ENCODE measurements at places on chromosomes 11 and 22.

GRCh38 chr11:34324466-34324865 lies 33.3 kb downstream of the ABTB2 start:
- DNase-seq = no peak

DNA sequence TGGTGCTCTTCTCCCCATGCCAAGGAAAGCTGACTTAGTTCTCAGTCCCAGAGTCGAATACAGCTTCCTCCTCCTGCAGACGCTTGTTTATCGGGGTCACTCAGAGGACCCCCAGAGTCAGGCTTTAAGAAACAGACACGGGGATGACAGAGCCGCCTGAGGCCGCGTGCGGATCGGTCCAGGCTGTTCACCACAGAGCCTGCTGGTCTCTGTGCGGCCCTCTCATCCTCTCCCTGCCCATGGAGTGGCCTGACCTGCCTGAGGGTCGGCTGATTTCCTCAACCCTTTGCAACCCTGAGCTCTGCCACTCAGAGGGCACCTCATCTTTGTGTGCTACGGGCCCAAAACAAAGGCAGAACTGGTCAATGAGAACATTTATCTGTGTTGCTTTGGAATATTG lies 2.1 kb downstream of the GAL start:
- DNase-seq = no peak

GRCh38 chr22:42711895-42712837 lies 8.5 kb downstream of the A4GALT start:
- no peak for DNase-seq

DNA sequence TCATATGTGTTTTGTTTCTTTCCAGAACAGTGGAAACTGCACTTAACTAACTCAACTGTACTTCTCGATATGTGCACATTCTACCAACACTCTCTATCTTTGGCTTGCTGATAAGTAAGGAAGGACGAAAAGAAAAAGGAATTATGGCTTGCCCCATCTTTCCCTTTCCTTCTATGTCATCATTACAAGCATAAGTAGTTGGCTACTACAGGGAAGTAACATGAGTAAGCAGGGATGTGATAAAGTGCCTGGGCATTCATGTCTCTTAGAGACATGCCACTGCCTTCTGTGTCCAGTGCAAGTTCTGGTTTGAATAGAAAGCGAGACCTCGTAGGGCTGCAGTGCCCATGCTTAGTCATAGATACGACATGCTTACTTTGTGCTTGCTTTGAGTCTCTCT lies 342.5 kb downstream of the ETS1 start:
- DNase-seq = no peak

GRCh38 chr11:8639655-8640054 lies 42.8 kb downstream of the TRIM66 start:
- DNase-seq = no peak

GRCh38 chr11:46290598-46291309 lies 13.3 kb downstream of the CREB3L1 start:
- no peak for DNase-seq

GRCh38 chr22:38201711-38202436 lies at the start of gene MAFF:
Gene MAFF (plus strand): TSS chr22:38201994. CDS start chr22:38213854, 11,860 bp downstream.
- peak; percentile 94 for DNase-seq

- DNase-seq = no peak
These were observed 1402.6 kb downstream of the BRD1 start for GRCh38 chr22:48425091-48425506.

GRCh38 chr22:45455621-45456020 lies 42.1 kb downstream of the RIBC2 start:
- DNase-seq = no peak

DNA sequence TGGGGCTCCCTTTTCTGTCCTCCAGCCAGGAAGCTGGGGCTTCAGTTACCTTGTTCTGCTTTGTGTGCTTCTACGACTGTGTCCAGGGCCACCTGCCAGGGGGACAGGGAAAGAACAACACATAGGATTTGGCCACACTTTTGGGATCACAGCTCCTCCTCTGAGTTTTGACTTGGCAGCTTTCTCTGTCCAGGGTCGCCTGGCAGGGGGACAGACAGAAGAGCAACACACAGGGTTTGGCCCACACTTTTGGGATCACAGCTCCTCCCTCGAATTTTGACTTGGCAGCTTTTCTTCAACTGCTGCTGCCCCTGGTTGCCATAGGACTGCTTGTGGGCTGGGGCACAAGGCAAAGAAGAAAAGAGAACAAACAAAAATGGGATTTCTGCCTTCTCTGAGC lies 19.1 kb downstream of the INCENP start:
- DNase-seq = no peak

DNA sequence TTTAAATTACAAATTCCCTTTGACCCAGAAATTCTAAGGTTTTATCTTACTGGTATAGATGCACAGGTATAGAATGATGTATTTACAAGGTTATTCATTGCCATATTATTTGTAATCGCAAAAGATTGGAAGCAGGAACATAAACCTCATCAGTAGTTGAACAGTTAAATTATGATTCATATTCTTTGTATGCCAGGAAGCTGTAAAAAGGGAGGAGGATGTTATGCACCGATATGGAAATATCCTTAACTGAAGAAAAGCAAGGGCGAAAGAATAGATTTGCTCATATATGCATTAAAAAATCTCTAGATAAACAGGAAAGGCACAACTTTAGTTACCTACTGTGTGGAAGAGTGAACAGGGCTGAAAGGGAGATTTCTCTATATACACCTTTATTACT lies 36.7 kb downstream of the PPFIA1 start:
- DNase-seq = no peak

DNA sequence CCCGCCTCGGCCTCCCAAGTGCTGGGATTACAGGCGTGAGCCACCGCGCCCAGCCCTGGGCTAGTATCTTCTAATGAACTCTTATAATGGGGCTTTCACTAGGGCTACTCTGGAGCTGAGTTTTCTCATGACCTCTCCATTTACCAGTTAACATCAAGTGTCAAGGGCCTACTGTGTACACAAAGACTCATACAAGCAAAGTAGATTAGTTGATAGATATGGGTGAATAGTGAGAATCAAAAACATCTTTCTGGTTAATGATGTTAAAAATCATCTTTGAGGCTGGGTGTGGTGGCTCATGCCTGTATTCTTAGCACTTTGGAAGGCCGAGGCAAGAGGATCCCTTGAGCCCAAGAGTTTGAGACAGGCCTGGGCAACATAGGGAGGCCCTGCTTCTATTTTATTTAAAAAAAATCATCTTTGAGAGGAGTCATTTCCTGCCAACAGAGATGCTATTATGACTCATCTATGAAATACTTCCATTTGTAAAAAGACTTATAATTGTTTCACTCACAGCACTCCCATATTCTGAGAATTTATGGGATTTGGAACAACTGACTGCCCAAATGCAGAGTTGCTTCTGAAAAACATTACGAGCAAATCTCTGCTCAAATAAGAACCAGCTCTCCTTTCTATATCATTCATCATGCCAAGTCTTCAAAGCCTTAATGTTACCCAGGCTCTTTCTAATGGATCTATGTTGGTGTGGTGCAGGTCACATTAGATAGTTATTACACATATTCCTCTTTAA lies 57.0 kb downstream of the GDPD4 start:
- no peak for DNase-seq

DNA sequence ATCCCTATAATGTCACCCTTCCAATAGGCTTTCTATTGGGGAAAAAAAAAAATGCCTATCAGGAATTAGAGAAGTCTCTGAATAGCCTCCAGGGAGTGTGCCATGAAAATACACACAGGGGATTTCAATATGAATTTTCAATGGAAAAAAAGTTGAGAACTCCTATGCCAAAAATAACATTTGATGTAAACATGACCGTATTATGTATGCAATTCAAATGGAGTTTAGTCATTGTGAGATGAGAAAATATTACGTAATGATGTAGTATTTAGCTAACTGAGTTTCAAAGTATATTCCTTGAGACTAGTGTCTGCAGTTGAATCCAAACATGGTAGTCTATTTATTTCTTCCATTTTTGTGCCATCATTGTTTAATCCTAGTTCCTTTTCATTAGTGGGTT lies 182.3 kb downstream of the BLID start:
- no peak for DNase-seq

GRCh38 chr11:17333799-17334586 lies 17.6 kb upstream of the NCR3LG1 start:
- DNase-seq = no peak

- DNase-seq = no peak
These were observed 188.2 kb upstream of the ANO3 start for GRCh38 chr11:26143566-26144290.

DNA sequence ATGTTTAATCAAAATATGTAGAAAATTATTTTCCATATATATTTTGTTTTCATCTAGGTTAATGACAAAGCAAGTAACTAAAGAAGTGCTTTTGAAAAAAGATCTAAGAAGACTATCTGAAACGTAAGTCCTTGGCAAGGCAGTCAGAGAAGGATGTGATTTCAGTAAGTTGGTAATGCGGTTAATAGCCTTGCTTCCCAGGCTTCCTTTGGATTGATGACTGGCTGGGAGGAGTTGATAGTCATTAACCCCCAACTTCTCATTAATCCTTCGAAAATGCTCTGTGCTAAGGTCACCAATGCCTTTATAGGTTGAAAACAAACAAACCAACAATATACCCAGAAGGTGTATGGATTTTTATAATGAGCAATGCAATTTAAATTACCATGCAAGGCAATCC lies 1326.5 kb downstream of the LRRC4C start:
- DNase-seq = no peak

GRCh38 chr11:112903340-112903739 lies 57.9 kb upstream of the NCAM1 start:
- peak; percentile 22 for DNase-seq

DNA sequence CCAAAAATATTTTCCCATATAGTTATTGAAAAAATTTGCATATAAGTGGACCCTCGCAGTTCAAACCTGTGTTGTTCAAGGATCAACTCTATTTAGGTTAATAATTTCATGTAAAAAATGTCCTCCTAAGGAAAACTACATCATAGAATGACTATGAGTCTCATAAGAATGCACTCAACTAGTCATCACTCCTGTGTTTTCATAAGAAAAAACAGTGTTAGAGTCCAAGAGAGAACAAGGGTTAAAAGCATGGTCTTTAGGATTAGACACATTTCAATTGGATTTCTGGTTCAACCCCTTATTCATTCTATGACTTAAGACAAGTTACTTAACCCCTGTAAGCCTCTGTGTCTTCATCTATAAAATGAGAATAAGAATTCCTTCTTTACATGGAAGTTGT lies 5.1 kb downstream of the PARVA start:
- no peak for DNase-seq

GRCh38 chr11:12787847-12788246 lies 113.6 kb downstream of the TEAD1 start:
- DNase-seq = no peak

DNA sequence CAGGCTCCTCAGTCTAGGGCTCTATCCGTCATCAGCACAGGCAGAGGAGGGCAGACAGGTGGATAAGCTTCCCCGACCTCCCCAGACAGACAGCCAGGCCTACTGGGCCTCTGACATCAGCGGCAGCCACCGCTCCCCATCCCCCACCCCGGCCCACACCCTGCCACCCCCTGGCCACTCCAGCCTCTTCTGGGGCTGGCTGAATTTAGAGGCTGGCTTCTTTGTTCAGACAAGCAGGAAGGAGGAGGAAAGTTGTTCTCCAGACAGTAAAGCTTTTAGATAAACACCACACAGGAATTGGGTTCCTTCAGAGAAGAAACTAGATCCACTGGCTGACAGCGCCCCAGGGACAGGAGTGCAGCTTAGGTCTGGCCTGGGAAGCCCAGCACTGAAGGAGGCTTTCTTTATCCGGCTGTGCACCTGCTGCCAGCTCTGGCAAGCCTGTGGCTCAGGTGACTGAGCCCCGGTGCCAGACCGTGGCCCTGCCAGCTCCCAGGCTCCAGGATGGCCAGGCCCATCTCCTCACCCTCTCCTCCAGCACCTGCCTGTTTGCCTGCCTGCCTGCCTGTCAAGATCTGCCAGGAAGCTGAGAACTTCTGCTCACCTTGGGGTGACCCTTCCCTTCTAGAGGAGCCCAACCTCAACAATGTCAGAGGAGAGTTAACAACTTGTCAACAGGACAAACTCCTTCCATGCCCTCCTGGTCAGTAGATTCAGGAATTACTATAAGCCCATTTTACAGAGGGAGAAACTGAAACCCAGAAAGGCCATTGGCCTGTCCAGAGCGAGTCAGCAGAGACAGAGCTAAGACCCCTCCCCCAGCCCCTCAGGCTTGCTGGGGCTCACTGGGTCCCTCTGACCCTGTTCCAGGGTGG lies 44.0 kb upstream of the KLHL35 start:
- DNase-seq = no peak

- no peak for DNase-seq
These were observed 90.9 kb downstream of the EXT2 start for GRCh38 chr11:44186321-44186930.

- no peak for DNase-seq
These were observed 110.4 kb upstream of the PARVA start for GRCh38 chr11:12266943-12267342.

- no peak for DNase-seq
These were observed 14.4 kb downstream of the DIXDC1 start for GRCh38 chr11:111951565-111951964.

GRCh38 chr11:33500861-33501479 lies 199.7 kb downstream of the C11orf91 start:
- no peak for DNase-seq

GRCh38 chr11:44564166-44564565 lies 1.3 kb upstream of the CD82 start:
- no peak for DNase-seq

DNA sequence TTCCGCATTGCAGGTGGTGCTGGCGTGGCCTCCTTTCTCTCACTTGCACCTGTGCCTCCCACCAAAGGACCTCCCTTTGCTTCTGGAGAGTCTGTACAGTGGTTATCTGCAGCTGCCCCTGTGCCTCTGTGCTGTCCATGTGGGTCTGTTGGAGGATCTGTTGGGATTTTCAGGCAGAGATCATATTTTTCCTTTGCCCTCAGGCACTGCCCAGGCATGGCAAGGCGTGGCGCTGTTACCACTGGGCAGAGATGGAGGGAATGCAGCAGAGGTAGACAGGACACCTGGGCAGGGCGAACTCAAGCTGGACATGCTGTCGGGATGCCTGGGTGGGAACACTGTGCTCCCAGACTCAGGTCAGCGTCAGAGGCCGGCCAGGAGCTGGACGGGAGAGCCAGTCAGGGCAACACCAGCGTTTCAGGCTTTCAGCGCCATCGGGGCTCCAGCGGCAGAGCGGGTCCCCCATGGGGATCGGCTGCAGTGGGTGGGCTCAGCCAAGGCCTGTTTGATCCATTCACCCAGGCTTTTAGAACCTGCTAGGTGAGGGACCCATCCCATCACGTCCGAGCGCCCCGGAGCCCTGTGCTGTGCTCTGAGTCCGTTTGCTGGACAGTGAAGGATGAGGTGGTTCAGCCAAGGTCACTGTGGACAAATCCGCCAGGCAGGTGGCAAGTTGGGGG lies 718.9 kb downstream of the BRD1 start:
- DNase-seq = no peak

- DNase-seq = no peak
These were observed 532 bp downstream of the BET1L start for GRCh38 chr11:206526-207207.

GRCh38 chr11:25910086-25910485 lies 421.8 kb upstream of the ANO3 start:
- DNase-seq = no peak

GRCh38 chr11:84865257-84865656 lies 761.9 kb downstream of the DLG2 start:
- no peak for DNase-seq

GRCh38 chr11:75142714-75143419 lies 8.0 kb upstream of the SLCO2B1 start:
- DNase-seq = peak; percentile 82
